ENCODE measurements at places on chromosomes 16 and 17. TPM values are rescaled to one million over a fixed set of nuclear protein-coding genes. Genes with fewer than 3 reads are reported as not detected.

The CCDC40 gene
- total RNA-seq: 10.5 TPM

The ZNF385C gene
- total RNA-seq: not detected

The TLCD3B gene
- total RNA-seq: 0.32 TPM

The SLC52A1 gene
- not detected for total RNA-seq

The EPN3 gene
- not detected for total RNA-seq

GRCh38 chr16:63061319-63061718 is 1025.1 kb upstream of the CDH8 start:
- H3K27me3 ChIP-seq: no peaks in the 10 kb centered on the region
- no peaks in the 10 kb centered on the region for H3K4me1 ChIP-seq
- no peaks in the 10 kb centered on the region for H3K36me3 ChIP-seq
- no peak for DNase-seq
- no peak overlapping the region for H3K27ac ChIP-seq
- no peak overlapping the region for H3K4me3 ChIP-seq

DNA sequence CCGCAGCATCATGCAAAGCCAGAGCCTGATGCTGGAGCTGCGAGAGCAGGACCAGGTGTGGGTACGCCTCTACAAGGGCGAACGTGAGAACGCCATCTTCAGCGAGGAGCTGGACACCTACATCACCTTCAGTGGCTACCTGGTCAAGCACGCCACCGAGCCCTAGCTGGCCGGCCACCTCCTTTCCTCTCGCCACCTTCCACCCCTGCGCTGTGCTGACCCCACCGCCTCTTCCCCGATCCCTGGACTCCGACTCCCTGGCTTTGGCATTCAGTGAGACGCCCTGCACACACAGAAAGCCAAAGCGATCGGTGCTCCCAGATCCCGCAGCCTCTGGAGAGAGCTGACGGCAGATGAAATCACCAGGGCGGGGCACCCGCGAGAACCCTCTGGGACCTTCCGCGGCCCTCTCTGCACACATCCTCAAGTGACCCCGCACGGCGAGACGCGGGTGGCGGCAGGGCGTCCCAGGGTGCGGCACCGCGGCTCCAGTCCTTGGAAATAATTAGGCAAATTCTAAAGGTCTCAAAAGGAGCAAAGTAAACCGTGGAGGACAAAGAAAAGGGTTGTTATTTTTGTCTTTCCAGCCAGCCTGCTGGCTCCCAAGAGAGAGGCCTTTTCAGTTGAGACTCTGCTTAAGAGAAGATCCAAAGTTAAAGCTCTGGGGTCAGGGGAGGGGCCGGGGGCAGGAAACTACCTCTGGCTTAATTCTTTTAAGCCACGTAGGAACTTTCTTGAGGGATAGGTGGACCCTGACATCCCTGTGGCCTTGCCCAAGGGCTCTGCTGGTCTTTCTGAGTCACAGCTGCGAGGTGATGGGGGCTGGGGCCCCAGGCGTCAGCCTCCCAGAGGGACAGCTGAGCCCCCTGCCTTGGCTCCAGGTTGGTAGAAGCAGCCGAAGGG is 24.2 kb downstream of the C1QTNF1 start:
- H3K27ac ChIP-seq: no peak overlapping the region
- H3K36me3 ChIP-seq: peaks cover 51% of the 10 kb centered on the region
- DNase-seq: no peak
- H3K27me3 ChIP-seq: peaks cover 6% of the 10 kb centered on the region
- no peak overlapping the region for H3K4me3 ChIP-seq

GRCh38 chr16:20611350-20611902 is 35.3 kb upstream of the ACSM2B start:
- DNase-seq: peak; percentile 77
- H3K36me3 ChIP-seq: no peaks in the 10 kb centered on the region
- no peaks in the 10 kb centered on the region for H3K4me1 ChIP-seq
- H3K27ac ChIP-seq: no peak overlapping the region
- no peaks in the 10 kb centered on the region for H3K27me3 ChIP-seq

DNA sequence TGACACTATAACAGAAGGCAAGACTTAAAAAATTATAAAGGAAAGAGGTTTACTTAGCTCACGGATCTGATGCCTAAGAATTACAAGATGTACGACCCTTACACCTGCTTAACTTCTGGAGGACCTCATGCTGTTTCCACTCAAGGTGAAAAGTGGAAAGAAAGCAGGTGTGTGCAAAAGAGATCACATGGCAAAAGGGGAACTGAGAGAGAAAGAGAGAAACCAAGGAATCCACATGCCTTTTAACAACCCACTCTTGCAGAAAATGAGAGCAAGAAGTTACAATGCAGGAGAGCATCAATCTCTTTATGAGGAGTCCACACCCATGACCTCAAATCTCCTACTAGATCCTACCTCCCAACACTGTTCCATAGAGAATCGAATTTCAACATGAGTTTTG is 2382.2 kb downstream of the TP53TG3F start:
- H3K4me1 ChIP-seq: no peaks in the 10 kb centered on the region
- DNase-seq: no peak
- no peak overlapping the region for H3K4me3 ChIP-seq
- no peaks in the 10 kb centered on the region for H3K36me3 ChIP-seq

GRCh38 chr17:12342609-12343435 is 322.1 kb downstream of the MAP2K4 start:
- no peak for DNase-seq
- H3K27me3 ChIP-seq: no peaks in the 10 kb centered on the region
- H3K36me3 ChIP-seq: no peaks in the 10 kb centered on the region
- H3K27ac ChIP-seq: no peak overlapping the region

GRCh38 chr17:38324141-38324697 is 19.5 kb downstream of the GPR179 start:
- H3K27me3 ChIP-seq: peaks cover 12% of the 10 kb centered on the region
- H3K36me3 ChIP-seq: peaks cover 25% of the 10 kb centered on the region
- no peak for DNase-seq
- H3K4me3 ChIP-seq: no peak overlapping the region
- H3K4me1 ChIP-seq: no peaks in the 10 kb centered on the region
- no peak overlapping the region for H3K27ac ChIP-seq

DNA sequence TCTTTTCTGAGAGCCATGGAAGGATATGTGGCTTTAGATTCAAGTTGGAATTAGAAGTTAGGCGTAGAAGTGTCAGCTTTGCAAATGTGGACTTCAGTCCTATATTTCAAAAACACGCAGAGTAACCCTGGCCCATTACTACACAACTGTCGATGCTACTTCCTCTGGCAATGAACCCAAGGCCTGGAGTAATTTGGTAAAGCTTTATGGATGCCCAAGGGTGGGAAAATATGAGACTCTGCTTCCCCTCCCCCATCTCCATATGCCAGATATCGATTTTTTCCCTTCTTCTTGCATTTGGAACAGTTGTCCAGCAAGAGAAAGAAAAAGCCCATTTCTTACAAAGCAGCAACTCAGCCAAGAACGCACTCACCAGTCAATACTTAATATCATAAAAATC is 2.9 kb upstream of the MAP1LC3B start:
- peaks cover 43% of the 10 kb centered on the region for H3K4me1 ChIP-seq
- H3K4me3 ChIP-seq: no peak overlapping the region
- no peaks in the 10 kb centered on the region for H3K27me3 ChIP-seq
- DNase-seq: no peak
- H3K27ac ChIP-seq: peak overlapping the region; percentile 96

DNA sequence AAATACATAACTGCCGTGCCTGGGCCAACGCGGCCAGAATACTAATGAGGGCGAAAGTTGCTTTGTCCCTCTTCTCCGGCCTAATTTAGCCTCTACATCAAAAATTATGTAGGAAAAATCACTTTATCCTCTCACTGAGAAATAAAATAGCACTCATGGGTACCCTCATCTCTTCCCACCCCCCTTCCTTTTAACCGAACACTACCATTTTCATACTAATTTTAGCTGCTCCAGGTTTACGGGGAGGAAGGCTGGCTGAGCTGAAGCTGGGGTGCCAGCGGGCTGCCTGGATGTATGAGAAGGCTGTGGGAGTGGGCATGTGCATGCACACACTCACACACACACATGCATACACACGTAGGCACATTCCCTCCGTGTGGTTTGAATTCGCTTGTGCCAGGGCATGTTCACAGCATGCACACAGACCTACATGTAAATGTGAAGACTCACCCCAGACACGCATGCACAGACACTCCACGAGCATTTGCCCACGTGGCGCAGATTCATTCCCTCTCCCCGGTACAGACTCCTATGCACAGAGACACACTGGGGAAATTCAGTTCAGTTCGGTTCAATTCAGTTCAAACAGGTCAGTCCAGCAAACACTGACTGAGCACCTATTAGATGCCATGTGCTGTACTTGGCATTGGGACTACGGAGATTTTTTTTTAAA is 145.1 kb downstream of the MRM1 start:
- DNase-seq: no peak
- H3K36me3 ChIP-seq: no peaks in the 10 kb centered on the region
- no peak overlapping the region for H3K27ac ChIP-seq
- H3K4me3 ChIP-seq: no peak overlapping the region
- no peaks in the 10 kb centered on the region for H3K4me1 ChIP-seq

DNA sequence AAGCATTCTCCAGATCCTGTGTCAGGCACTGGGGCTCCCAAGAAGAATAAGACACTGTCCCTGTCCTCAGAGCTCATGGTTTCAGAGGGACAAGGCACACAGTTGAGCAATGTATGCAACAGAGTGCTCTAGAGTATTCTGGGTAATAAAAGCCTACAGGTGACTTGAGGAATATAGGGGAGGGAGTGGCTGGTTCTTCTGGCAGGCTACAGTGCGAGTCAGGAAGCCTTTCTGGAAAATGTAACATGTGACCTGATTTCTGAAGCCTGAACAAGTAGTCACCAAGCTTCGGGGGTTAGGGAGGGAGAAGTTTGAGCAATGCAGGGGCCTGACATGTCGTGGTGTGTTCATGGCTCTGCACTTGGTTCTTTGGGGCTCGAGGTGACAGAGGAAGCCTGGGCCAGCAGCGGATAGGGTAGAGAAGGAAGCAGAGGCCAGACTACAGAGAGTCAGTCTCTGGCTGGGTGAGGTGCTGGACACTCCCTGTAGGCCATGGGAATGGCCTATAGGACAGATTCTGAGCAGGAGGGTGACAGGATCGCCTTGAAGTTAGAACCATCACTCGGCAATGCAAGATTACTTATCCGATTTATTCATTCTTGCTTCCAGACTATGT is 16.0 kb upstream of the LRRC75A start:
- no peaks in the 10 kb centered on the region for H3K36me3 ChIP-seq
- H3K4me3 ChIP-seq: no peak overlapping the region
- H3K27me3 ChIP-seq: peaks cover 9% of the 10 kb centered on the region
- no peak for DNase-seq
- no peak overlapping the region for H3K27ac ChIP-seq
- peaks cover 9% of the 10 kb centered on the region for H3K4me1 ChIP-seq

- H3K36me3 ChIP-seq: peaks cover 19% of the 10 kb centered on the region
- H3K4me1 ChIP-seq: peaks cover 32% of the 10 kb centered on the region
- no peak overlapping the region for H3K4me3 ChIP-seq
- DNase-seq: no peak
- H3K27me3 ChIP-seq: no peaks in the 10 kb centered on the region
- H3K27ac ChIP-seq: no peak overlapping the region
Observed at GRCh38 chr16:30745082-30745481, 3.1 kb upstream of the PHKG2 start.

DNA sequence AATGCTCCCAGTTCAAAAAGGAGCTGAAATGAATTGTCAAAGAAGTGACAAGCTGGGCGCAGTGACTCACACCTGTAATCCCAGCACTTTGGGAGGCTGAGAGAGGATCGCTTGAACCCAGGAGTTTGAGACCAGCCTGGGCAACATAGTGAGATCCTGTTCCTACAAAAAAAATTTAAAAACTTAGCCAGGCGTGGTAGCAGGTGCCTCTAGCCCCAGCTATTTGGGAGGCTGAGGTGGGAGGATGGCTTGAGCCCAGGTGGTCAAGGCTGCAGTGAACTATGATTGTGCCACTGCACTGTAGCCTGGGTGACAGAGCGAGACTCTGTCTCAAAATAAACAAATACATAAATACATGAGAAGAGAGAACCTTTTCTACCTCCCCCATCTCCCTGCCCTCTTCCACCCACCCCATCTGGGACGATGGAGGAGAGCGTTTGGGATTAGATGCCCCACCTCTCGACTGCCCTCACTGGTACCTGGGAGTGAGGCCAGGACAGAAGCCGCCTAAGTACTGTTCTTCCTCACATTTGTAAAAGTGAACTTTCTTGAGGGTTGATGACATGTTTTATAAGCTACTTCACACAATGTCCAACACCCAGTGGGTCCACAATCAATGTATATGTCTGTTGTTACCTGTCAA is 2.4 kb downstream of the IL4R start:
- H3K36me3 ChIP-seq: peaks cover 2% of the 10 kb centered on the region
- no peak overlapping the region for H3K27ac ChIP-seq
- H3K4me3 ChIP-seq: peak overlapping the region; percentile 86
- DNase-seq: no peak

DNA sequence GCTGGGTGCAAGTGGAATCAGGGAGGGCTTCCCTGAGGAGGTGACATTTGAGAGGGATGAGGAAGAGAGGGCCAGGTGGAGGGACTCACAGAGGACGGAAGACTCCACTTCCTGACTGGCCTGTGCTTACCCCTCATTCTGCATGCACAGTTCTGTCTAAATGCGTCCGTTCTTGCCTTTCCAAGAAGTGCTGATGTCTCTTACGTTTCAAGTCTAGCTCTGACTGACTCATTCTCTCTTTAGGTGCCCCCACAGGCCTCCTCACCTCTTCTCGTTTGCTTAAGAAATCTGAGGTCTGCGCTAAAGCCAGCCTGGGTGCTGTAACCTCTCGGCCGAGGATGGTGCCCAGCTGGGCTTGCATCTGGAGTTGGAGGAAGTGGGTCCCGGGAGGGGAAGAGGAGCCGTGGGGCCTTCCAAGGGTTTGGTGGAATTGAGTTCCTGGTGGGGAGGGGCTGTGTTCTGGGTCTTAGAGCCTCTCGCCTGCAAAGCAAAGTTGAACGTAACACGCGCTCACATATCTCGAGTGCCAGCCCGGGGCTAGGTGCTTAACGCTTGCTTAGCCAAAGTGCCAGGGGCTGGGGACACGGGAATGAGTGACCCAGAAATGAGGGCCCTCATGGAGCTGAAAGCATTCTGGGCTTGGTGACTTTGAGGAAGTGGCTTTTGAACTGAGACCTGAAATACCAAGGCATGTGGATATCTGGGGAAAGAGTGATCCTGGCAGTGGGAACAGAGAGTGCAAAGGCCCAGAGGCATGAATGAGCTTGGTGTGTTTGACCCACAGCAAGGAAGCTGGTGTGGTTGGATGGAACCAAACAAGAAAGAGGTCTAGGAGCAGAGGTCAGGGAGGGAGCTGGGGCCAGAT is 4.8 kb downstream of the IL4R start:
- no peak for DNase-seq
- peaks cover 54% of the 10 kb centered on the region for H3K4me1 ChIP-seq
- H3K27ac ChIP-seq: peak overlapping the region; percentile 74
- H3K36me3 ChIP-seq: peaks cover 2% of the 10 kb centered on the region

DNA sequence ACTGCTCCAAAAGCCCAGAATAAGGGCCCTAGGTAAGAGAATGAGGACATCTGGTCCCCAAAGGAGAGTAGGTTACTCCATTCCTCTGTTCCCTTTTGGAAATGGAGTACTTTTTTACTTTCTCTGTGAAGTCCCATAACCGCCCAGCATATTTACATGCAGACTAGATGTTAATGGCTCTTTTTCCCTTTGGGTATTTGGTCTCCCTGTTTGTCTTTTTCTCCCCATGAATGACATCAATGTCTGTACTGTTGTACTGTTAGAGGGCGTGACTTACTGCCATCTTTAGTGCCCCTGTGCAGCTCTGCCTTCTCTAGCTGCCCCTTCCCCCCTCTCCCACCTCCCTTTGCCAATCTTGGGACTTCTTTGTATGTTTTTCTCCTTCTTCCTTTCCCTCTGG is 19.0 kb downstream of the GPR179 start:
- H3K27ac ChIP-seq: no peak overlapping the region
- no peak overlapping the region for H3K4me3 ChIP-seq
